ENCODE measurements at places on chromosomes 7 and 10.

DNA sequence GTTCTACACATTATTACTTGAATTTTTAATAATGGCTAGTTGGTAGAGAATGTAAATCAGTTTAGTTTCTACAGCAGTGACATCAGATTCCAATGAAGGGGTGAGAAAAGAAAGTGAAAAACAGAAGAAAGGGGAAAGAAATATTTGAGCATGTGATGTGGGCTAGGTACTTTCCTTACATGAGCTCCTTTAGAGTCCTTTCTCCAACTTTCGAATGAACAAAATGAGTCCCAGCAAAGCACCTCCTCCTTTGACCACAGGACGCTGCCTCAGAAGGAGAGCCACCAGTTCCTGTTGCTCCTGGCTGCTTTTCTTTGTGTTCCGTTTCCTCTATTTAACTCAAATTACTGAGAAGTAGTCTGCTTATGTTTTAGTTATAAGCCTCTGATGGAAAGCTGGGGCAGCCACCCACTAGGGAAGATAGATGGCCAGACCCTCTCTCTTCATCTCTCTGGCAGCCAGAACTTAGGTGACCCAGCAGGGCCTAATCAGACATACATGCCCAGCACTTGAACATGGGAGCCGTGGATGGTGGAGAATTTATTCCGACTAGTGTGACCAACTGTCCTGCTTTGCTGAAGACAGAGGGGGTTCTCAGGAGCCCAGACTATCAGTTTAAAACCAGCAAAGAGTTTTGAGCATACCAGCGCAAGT, 82.4 kb upstream of the NME8 start:
- no peak overlapping the region for H3K4me3 ChIP-seq
- H3K27ac ChIP-seq, result no peak overlapping the region
- peaks cover 3% of the 10 kb centered on the region for H3K27me3 ChIP-seq
- DNase-seq, result no peak

DNA sequence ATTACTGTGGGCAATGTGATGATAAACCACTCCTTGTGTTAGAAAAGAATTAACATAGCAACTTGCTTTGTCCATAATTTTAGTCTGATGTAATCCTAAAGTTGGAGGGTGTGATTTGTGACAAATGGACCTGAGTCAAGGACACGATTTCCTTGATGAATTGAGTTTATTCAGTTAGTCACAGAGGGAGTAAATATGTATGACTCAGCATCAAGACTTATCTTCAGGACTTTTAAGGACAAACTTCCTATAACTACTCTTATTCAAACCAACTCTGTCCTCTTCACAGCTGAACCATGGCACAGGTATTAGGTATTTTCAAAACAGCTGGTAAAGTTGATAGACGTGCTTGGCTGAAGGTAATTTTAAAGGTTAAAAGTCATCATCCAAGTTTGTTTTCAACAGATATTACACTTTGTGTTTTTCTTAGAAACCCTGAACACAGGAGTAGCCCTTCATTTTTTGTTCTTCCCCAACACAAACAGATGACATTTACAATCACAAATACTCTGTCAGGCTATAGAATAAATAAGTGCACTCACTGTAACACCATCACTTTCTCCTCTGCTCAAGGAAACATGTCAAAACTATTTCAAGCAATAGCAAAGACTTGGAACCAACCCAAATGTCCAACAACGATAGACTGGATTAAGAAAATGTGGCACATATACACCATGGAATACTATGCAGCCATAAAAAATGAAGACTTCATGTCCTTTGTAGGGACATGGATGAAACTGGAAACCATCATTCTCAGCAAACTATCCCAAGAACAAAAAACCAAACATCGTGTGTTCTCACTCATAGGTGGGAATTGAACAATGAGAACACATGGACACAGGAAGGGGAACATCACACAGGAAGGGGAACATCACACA, 54.5 kb downstream of the COA1 start:
- no peaks in the 10 kb centered on the region for H3K27me3 ChIP-seq
- H3K4me3 ChIP-seq, result no peak overlapping the region
- DNase-seq, result no peak

DNA sequence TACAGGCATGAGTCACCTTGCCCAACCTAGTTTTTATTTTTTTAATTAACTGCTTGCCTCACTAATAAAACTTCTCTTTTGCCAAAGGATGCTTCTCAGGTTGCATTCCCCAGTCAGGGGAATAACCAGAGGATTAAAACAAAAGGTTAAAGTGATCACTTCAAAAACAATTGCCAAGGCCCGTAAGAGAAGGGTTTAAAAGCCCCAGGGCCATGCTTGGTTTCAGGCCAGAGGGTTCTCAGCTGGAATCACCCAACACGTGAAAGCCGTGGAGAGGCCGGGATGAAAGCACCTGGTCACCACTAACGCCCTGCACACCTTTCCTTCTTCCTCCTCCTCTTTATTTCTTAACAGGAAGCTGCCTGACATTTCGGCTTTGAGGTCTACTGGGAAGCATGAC, 587.5 kb downstream of the PTPRN2 start:
- H3K36me3 ChIP-seq, result no peaks in the 10 kb centered on the region
- H3K4me1 ChIP-seq, result no peaks in the 10 kb centered on the region
- DNase-seq, result no peak
- H3K4me3 ChIP-seq, result no peak overlapping the region
- no peaks in the 10 kb centered on the region for H3K27me3 ChIP-seq
- no peak overlapping the region for H3K27ac ChIP-seq

GRCh38 chr10:63331586-63331985, 134.2 kb downstream of the JMJD1C start:
- H3K36me3 ChIP-seq, result no peaks in the 10 kb centered on the region
- no peaks in the 10 kb centered on the region for H3K4me1 ChIP-seq
- H3K27ac ChIP-seq, result no peak overlapping the region
- DNase-seq, result no peak
- no peaks in the 10 kb centered on the region for H3K27me3 ChIP-seq

DNA sequence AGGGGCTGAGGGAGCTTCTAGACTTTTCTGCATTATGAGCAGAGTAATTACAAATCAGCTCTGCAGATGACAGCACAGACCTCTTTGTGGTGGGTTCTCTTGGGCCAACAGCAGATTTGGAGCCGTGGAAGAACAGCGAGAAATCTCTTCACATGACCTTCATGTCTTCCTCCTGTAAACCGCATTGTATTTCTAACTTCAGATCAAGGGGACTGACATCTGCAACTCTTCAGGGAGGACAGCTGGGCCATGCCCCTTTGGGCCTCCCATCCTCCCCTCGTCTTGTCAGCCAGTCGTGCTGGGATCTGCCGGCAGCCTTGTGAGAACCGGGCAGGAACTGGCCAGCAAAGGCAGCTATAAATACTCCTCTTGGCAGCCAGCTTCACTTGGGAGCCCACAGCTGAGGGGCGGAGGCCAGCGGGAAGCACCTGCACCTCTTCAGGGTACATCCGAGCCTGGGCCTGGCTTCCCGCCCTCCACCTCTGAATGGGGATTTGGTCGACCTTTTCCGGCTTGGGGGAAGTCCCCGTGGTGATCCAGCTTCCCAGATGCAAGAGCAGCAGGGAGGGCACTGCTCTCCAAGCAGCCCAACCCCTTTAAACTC, 54.7 kb downstream of the STEAP1B start:
- H3K4me3 ChIP-seq, result no peak overlapping the region
- DNase-seq, result no peak
- peaks cover 15% of the 10 kb centered on the region for H3K4me1 ChIP-seq

GRCh38 chr10:1211844-1212570, 155.8 kb downstream of the WDR37 start:
- DNase-seq, result no peak
- H3K4me3 ChIP-seq, result no peak overlapping the region
- peaks cover 4% of the 10 kb centered on the region for H3K4me1 ChIP-seq
- no peaks in the 10 kb centered on the region for H3K36me3 ChIP-seq
- H3K27me3 ChIP-seq, result no peaks in the 10 kb centered on the region

GRCh38 chr7:117774943-117775342, 98.3 kb downstream of the CTTNBP2 start:
- H3K4me1 ChIP-seq, result no peaks in the 10 kb centered on the region
- no peak overlapping the region for H3K4me3 ChIP-seq
- no peak overlapping the region for H3K27ac ChIP-seq
- no peaks in the 10 kb centered on the region for H3K36me3 ChIP-seq
- no peaks in the 10 kb centered on the region for H3K27me3 ChIP-seq
- DNase-seq, result no peak

DNA sequence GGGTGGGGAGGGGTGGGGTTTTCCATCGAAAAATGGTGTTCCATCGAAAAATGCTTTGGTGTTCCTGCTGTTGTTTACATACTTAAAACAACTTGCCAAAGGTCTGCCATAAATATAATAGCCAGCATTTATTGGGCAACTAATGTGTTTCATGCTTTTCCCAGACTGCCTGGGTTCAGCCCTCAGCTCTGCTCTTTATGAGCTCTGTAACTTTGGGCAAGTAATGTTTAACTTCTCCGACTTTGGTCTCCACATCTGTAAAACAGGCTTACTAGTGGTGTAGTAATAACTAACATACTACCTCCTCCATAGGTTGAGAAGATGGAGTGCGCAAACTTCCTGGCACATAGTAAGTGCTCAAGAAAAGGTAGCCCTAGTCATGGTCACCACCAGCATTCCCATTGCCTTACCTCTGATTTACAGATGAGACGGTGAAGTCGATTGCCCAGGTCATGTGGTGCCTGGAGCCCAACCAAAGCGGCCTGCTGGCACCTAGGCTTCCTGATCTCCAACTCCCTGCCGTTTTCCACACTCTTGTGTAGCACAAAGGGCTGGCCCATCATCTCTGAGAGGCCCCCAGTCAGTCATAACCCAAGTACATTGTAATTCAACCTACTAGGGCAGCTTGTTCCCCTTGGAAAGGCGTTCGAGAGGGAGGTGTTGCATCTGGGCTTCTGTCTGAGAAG, 8.9 kb downstream of the ZMIZ1 start:
- H3K27ac ChIP-seq, result no peak overlapping the region
- H3K36me3 ChIP-seq, result no peaks in the 10 kb centered on the region
- no peak for DNase-seq
- no peaks in the 10 kb centered on the region for H3K4me1 ChIP-seq
- H3K4me3 ChIP-seq, result no peak overlapping the region

DNA sequence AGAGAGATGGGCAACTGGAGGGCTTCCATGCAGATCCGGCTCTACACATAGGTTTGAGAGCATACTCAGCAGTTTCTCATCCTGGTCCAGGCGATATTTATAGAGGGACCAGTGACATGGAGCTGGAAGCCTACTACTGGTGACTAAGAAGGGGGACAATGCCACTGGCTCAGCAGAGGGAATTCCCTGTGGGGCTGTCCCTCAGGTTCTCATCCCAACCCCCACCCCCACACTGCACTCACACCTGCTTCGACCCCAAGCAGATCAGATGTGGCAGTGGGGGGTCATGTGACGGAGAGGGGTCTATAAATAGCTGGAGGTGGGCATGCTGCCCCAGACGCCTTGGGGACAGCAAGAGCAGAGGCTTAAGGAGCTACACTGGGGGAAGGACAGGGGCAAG, at the start of gene CLCN1:
TSS of gene CLCN1 (plus strand) at position 336 of the 400 bp plus-strand sequence. CDS start 102 bp downstream, outside the sequence.
- no peak for DNase-seq
- peaks cover 27% of the 10 kb centered on the region for H3K4me1 ChIP-seq
- H3K36me3 ChIP-seq, result peaks cover 14% of the 10 kb centered on the region
- no peak within 1 kb of the TSS for H3K4me3 ChIP-seq

GRCh38 chr7:141014125-141014523, 628 bp downstream of the MRPS33 start:
- H3K4me1 ChIP-seq, result peaks cover 38% of the 10 kb centered on the region
- H3K4me3 ChIP-seq, result peak overlapping the region; percentile 97
- DNase-seq, result no peak
- H3K27ac ChIP-seq, result peak overlapping the region; percentile 96
- H3K27me3 ChIP-seq, result peaks cover 10% of the 10 kb centered on the region

DNA sequence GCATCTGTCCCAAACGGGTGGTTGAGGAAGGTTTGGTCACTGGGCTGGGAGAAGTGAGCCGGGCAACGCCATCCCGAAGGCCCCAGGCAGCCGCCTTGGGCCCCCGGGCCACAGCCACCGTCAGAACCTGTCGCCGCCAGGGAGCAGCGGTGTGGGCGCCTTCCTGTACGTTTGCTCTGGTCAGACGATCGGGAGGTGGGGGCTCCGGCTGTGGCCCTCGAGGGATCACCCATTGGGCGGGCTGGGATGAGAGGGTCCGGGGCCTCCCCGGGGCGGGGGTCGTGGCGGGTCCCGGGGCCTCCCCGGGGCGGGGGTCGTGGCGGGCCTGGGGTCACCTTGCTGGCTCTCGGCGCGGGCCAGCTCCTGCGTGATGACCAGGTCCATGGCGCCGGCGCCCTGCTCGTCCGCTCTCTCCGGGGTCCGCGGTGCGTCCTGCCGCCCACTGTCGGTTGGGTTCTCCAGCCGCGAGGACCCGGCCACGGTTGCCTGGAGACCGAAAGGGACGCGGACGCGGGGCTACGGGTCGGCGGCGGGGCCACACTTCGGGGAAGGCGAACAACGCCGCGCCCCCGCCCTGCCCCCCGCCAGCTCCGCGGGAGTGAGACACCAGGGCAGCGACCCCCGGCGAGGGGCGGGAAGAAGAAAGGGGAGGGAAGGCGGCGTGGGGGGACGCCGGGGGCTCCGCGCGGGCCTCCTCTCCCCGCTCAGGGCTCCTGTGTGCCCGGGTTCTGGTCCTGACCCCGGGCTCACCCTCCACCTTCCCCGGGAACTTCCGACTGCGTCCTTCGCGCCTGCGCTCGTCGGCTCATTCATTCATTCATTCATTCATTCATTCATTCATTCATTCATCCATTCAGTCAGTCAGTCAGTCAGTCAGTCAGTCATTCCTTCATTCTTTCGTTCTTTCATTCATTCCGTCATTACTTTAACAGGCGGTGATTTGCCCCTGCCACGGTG, at the start of gene CFAP46:
TSS of gene CFAP46 (minus strand) at position 470 of the 957 bp plus-strand sequence. CDS start at position 384, 86 bp downstream.
- no peak for DNase-seq
- H3K4me3 ChIP-seq, result peak within 1 kb of the TSS; percentile 38
- H3K27ac ChIP-seq, result no peak within 1 kb of the TSS
- H3K27me3 ChIP-seq, result peaks cover 34% of the 10 kb centered on the region

DNA sequence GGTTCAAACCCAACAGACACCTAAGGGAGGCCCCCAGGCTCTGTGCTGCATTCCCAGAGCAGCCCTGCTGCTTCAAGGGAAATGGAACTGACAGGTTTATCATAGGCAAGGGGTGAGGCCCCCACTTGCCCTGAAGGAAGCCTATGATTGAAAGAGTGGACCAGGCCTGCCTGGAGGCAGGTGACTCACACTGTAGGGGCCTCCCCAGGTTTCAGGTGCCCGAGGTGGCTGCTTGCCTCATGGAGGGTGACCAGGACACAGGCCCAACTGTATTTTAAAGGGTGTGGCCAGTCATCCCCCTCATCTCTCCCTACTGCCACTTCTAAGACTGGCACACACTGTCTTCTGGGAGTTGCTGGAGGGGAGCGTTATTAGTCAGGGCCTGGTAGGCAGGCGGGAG, 85.4 kb downstream of the ATXN7L1 start:
- no peak overlapping the region for H3K27ac ChIP-seq
- no peak overlapping the region for H3K4me3 ChIP-seq

- H3K27me3 ChIP-seq, result no peaks in the 10 kb centered on the region
- H3K27ac ChIP-seq, result no peak overlapping the region
Measured at GRCh38 chr10:28246023-28246422, 56.8 kb downstream of the MPP7 start.

GRCh38 chr10:77415313-77415960, 222.2 kb downstream of the KCNMA1 start:
- H3K36me3 ChIP-seq, result no peaks in the 10 kb centered on the region
- H3K4me1 ChIP-seq, result no peaks in the 10 kb centered on the region
- DNase-seq, result no peak
- no peak overlapping the region for H3K4me3 ChIP-seq
- H3K27me3 ChIP-seq, result no peaks in the 10 kb centered on the region

- H3K27me3 ChIP-seq, result peaks cover 1% of the 10 kb centered on the region
- H3K36me3 ChIP-seq, result peaks cover 8% of the 10 kb centered on the region
- H3K27ac ChIP-seq, result peak within 1 kb of the TSS; percentile 83
Measured at GRCh38 chr7:39566023-39566921, at the start of gene YAE1. Gene YAE1 (plus strand): TSS chr7:39566404. CDS start chr7:39566419, 15 bp downstream.
